GM12864 (cell line): ENCODE measurements at places on chromosomes 1 and 21.

DNA sequence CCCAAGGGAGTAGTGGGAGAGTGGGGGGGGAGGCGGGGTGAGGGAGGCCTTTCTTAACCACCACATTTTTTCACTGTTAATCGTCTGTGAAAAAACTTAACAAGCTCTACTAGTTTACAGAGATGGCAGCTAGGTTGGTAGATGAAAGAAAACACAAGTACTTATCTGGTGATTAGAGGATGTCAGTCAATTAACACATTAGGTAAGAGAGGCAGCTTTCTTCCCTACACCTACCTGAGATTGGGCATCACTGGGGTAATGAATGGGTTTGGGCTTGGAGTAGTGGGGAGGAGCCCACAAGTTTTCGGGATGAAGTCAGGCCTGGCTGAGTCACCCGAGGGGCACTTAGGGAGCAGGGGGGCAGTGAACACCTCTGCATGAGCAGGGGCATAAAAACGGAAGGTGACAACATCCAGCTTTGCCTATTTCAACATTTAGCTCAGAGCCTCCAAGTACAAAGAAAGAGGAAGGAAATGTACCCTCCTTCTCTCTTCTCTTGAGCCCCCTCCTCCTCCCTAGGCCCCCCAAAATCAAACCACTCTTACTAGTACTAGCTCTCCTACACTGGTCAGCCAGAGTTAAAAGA is 2.5 kb downstream of the LBR start:
- no peak for DNase-seq

DNA sequence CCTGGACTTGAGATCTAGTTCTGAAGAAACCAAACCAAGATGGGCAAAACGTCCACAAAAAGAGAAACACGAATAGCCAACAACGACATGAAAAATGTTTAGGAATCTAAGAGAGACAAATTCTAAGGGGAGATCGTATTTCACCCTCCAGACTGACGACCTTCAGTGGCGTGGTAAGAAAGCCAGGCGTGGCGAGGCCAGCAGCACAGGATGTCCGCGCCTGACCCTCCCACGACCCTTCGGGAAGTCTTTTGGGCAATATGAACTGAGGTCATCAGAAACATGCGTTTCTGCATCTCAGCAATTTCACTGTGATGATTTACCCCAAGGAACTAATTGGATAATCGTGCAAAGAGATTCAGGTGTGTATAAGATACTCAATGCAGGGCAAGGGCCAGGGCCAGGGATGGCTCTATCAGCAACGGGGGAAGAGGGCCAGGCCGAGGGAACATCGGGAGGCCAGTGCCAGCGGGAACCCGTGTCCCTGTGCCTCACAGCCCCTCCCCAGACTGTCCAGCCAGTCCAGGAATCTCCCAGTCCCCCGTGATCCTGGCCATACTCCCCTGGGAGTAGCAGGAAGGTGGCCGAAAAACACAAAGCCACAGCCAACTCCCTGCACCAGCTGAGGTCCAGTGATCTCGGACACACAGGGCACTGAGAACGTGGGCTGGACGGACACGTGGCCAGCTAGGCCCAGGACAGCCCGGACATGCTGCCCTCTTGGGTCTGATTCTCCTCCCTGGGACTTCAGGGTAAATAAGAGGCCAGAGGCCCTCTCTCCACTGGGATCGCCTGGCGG is 53.6 kb upstream of the ADARB1 start:
- no peak for DNase-seq

DNA sequence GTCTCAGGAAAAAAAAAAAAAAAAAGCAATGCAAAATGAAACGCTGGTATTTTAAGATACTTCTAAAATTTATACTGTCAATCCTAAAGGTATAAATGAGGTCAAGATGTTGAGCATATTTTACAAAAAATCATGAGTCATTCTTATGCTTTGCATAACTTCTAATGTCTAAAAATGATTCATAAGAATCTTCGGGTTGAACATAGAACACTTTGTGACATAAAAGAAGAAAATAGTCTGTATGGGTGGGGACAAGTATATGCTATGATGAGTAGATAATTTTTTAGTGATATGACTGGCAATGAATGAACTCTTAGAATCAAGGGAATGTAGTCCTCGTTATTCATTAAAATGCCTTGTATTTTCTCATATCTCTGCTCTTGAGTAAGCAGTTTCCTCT is 416.9 kb upstream of the USP24 start:
- no peak for DNase-seq

DNA sequence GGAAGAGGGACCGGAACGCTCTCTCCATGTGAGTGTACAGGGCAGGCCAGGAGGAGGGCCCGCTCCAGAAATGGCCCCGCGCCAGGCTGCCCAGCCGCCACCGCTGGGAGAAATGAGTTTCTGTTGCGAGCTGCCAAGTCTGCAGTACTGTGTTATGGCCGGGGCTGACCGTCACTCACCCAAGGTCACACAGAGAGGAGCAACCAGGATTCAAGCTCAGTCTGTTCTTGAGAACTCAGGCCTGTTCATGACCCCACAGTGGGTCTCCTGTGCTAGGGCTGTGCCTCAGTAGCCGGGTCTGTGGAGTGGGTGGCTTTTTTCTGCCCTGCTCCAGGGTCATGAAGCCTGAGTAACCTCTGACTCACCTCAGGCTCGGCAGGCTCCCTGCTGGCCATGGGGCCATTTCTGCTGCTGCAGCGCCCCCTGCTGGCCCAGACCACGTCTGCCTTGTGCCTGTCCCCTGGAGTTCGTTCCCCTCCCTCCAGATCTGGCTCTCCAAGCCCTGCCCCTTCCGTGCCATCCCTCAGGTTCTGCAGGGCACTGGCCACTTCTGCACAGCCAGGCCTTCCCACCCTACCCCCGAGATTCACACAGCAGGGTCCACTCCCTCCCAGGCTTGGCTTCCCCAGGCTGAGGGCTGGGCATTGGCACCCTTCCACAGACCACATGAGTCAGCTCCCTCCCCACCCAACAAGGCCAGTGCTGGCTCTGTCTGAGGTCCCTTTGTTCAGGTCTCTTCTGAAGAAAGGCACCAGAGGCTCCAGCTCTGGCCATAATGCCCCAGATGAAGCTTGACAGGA is 51.8 kb downstream of the EDN2 start:
- peak; percentile 16 for DNase-seq

GRCh38 chr1:219271818-219272535 is 98.3 kb downstream of the LYPLAL1 start:
- no peak for DNase-seq

GRCh38 chr1:229363723-229364122 is 20.9 kb upstream of the CCSAP start:
- DNase-seq = no peak

- DNase-seq = no peak
Observed at GRCh38 chr1:149849111-149849946, 50.0 kb upstream of the BOLA1 start.

DNA sequence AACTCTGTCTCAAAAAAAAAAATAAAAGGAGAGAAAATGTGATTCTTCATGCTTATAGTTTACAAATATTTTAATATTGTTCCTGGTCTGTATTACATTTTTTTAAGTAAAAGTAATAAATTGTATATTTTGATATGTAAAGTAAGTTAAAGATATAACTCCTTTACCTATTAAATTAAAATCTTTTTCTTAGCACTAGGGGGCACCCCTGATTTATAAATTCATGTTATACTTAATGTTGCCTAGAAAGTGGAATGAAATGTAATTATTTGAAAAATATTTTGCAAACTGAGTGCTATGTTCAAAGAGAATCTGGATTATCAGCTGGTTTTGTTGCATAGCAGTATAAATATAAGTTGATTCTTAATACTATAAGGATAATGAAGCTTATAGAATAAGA is 49.2 kb downstream of the RALGPS2 start:
- DNase-seq = no peak

DNA sequence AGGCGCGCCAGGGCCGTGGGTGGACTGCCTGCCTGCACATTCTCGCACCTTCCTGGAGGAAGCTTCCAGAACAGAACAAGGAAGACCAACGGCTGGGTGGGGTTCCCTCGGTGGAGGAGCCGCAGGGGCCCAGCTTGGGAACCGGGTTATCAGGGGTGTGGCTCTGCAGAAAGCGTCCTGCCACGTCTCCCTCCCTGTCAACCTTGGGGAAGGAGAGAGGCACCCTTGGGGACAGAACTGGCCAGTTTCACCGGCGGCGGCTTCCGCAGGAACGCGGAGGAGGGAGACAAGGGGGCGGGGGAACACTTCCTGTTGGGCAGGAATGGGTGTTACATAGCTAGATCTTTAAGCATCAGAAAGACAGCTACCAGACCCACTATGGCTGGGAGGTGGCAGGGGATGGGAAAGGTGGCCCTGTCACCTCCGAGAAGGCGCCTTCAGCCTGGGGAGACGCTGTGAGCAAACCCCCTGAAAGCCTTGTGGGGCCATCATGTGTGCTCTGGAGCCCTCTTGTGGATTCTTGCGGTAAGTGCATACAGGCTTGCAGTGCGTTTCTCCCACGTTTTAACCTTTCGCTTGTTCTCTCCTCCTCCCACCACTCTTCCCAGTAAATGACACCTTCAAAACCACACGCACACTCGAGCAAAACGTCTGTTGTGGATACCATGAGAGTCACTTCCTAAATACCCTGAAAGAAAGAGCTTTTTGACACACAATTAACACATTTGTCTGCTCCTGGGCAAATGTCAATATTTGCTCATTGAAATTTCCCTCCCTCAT is 3.8 kb upstream of the PLEKHA6 start:
- DNase-seq = peak; percentile 42

- no peak for DNase-seq
Observed at GRCh38 chr21:45417951-45418300, 13.0 kb downstream of the COL18A1 start.

DNA sequence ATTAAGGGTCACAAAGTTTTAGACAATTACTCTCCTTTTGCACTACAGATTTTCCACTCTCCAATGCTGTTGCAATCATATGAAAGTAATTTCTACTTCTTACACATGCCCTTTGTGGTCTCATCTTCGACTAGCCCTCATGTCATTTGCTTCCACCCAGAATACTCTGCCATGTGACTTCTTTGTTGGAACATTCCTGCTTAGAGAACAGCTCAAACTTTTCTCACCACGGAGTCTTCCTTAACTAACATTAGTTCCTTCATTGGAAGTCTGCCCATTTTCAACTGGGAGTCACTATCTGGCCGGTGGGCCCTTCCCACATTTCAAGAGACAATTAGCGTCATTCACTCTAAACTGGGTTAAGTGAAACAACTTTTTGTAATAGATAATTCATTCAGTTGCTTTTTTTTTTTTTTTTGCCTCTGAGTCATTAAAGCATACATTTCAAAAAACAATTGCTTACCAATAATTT is 142.6 kb upstream of the PALMD start:
- no peak for DNase-seq

- no peak for DNase-seq
Observed at GRCh38 chr1:48715921-48716320, 60.8 kb downstream of the BEND5 start.
